Activated CD4-positive, alpha-beta memory T cell treated with anti-CD3 and anti-CD28 coated beads for 36 hours (primary cell): ENCODE measurements at places on chromosomes 16 and 17. TPM values are rescaled to one million over a fixed set of nuclear protein-coding genes. Genes with fewer than 3 reads are reported as not detected.

The CCL7 gene
- not detected for total RNA-seq

The CTRB2 gene
- total RNA-seq, result not detected

The HERPUD1 gene
- 159 TPM for total RNA-seq

The STX1B gene
- total RNA-seq, result 0.92 TPM

The BEAN1 gene
- total RNA-seq, result not detected

The HSD11B2 gene
- total RNA-seq, result 1.3 TPM

The KRTAP2-2 gene
- total RNA-seq, result not detected

The HBQ1 gene
- total RNA-seq, result not detected

GRCh38 chr16:75615619-75616018 is 7.5 kb downstream of the ADAT1 start:
- no peak for DNase-seq

DNA sequence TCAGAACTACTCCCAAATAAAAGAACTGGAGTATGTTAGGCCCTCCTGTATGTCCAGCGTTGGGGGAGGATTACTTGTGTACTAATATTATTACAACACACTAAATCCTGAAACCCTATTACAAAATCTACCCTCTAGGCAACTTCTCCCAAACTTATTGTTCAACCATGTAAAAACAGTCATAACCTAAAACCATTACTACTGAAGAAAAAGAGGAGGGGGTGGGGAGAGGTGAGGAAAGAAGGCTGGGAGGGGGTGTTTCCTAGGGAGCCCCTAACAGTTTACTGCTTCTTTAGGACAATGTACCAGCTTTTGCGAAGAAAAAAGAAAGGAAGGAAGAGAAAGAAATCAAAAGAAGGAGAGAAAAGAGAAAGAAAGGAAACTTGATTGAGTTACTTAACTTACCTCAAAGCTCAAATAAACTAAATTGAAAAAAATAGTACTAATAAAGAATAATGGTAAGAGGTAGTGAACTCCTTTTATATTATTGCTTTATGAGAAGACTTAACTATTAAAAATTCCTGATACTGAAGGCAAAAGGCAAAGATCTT is 2.3 kb downstream of the SALL1 start:
- DNase-seq, result no peak

GRCh38 chr16:10566613-10567012 is 13.8 kb downstream of the EMP2 start:
- DNase-seq, result no peak

GRCh38 chr16:19179546-19180490 is 11.8 kb downstream of the SYT17 start:
- peak; percentile 62 for DNase-seq

GRCh38 chr17:40110026-40110845 is 9.8 kb upstream of the NR1D1 start:
- DNase-seq, result no peak

GRCh38 chr17:73192206-73192893 is 505 bp upstream of the COG1 start:
- peak; percentile 79 for DNase-seq

GRCh38 chr17:64455993-64456885 is 7.3 kb downstream of the MILR1 start:
- DNase-seq, result no peak

DNA sequence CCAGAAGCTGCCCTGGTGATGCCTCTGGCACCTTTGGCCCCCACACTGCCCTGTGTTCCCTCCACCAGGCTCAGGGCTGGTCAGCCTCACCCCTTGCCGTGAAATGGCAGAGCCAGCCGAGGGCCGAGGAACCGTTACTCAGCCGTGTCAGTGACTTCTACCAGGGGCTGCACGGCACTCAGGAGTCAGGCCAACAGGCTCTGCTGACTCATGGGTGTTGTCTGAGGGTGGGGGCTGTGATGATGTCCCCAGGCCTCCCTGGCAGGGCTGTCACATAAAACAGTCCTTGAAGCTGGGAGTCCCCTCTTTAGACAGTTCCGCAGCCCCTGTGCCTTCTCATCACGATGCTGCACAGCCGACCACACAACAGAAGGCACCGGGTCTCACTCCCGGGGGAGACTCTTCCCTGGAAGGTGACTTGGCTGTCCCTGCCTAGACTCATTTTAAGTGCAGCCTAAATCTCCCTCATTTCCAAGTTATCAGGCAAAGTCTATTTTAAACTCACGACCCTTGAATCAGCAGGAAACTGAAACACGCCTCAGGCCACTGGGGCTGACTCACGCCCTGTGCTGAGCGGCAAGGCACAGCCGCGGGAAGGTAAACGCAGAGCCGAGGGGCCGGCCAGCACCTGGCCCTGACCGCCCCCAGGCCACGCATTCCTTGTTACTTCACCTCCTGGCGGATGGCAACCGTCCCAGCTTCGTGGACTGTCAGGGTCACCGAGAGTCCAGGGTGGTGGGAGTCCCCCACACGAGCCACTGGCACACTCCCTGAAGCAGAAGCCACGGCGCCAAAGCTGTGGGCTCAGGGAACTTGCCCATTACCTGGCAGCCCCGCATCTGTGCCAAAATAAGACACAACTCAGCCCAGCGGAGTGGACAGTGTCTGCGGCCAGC is 102.6 kb downstream of the ZNF778 start:
- peak; percentile 74 for DNase-seq

- DNase-seq, result no peak
Measured at GRCh38 chr17:78225088-78225865, 6.2 kb upstream of the TMEM235 start.

DNA sequence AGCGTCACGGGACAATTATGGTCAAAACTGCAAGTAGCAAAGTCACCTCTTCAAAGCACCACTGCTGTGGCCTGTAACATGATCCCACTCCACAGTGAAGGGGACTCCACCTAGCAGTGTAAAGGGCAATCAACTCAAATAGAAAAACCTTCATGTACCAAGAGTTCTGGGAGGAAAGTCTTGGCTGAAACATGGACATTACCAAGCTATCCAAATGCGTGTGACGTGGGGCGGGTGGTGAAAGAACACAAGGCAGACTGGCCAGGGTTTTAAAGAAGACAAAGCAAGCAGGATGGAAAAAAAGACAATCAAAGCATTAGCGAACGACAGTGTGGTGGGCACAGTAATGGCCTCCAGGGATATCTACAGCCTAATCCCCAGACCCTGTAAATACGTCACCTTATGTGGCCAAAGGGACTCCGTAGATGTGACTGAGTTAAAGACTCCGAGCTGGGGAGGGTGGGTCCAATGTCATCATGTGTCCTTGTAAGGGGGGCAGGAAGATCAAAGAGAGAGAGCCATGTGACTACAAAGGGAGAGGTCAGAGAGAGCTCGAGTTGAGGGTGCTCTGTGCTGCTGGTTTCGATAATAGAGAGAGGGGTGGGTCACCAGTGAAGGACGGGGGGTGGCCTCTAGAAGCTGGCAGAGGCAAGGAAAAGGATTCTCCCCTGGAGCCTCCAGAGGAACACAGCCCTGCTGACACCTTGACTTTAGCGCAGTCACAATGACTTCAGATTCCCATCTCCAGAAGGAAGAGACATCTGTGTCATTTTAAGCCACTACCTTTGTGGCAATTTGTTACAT is 6.0 kb downstream of the HSDL1 start:
- peak; percentile 63 for DNase-seq

- peak; percentile 85 for DNase-seq
Measured at GRCh38 chr17:8941520-8941919, 24.0 kb downstream of the PIK3R5 start.

DNA sequence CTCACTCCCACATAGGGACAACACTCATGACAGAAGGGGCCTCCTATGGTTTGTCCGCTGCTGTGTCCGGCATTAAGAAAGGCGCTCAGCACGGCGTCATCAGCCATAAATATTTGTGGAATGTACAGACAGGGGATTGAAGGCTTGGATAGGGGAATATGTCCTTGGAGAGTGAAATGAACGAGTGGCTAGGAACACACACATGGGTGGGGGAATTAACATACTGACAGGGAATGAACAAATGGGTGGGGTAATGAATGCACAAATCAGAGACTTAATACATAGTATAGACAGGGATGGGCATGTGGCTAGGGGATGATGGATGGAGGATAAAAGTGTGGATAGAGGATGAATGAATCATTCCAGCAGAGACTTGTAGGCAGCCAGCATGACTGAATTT is 154.0 kb upstream of the HSBP1 start:
- no peak for DNase-seq

DNA sequence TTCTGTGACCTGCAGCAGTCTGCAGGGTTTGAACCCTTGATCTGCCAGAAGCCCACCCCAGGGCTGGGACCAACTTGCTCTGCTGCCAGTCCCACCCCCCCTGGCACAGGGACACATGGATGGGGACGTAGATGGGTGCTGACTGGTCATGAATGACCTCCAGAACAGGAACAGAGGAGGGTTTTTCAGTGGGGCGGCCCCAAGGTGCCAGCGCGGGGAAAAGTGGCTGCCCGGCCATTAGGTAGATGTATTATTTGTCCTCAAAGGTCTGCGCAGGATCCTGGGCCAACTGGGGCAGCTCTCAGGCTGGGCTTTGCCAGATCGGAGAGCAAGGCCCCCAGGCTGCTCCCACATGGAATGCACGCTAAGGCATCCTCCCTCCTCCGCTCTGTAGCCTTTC is 265.2 kb upstream of the TNRC6C start:
- no peak for DNase-seq

GRCh38 chr17:7356072-7356549 is 1.2 kb downstream of the TMEM95 start:
- peak; percentile 92 for DNase-seq

DNA sequence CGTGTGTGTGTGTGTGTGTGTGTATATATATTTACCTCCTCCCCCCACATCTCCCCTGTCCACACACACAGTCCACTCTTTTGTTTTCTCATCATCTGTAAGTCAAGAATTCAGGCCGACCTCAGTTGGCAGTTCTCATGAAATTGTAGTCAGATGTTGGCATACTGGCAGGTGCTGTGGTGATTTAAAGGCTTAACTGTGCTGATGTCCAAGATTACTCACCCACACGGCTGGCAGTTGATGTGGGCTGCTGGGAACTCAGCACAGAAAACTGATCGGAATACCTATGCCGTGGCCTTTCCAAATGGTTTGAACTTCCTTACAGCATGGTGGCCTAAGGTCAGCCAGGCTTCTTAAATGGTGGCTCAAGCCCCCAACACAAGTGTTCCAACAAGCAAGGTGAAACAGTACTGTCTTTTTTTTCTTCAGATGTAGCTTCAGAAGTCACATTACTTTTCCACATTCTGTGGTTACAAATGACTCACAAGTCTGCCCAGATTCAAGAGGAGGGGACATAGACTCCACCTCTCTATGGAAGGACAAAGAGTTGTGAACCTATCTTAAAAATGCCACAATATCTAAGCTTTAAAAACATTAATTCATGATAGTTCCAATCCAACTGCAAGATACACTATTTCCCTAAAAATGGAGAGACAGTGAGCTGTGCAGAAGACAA is 198.5 kb upstream of the HS3ST4 start:
- DNase-seq, result no peak

GRCh38 chr16:76676356-76676755 is 399.2 kb downstream of the CNTNAP4 start:
- DNase-seq, result no peak

DNA sequence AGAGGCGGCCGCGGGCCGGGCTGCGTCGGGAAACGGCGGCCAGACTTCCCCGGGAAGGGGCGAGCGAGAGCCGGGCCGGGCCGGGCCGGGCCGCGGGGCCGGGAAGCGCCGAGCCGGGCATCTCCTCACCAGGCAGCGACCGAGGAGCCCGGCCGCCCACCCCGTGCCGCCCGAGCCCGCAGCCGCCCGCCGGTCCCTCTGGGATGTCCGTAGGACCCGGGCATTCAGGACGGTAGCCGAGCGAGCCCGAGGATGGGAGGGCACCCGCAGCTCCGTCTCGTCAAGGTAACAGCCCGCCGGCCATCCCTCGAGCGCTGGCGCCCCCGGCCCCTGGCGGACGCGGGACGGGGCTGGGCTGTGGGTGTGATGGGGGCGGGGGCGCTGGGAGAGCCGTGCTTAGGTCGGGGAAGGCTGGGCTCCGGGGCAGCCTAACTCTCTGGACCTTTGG is at the start of gene CRHR1:
Gene CRHR1 (plus strand): TSS at position 28 of the 448 bp plus-strand sequence. CDS start 225 bp downstream, at position 253.
- no peak for DNase-seq

DNA sequence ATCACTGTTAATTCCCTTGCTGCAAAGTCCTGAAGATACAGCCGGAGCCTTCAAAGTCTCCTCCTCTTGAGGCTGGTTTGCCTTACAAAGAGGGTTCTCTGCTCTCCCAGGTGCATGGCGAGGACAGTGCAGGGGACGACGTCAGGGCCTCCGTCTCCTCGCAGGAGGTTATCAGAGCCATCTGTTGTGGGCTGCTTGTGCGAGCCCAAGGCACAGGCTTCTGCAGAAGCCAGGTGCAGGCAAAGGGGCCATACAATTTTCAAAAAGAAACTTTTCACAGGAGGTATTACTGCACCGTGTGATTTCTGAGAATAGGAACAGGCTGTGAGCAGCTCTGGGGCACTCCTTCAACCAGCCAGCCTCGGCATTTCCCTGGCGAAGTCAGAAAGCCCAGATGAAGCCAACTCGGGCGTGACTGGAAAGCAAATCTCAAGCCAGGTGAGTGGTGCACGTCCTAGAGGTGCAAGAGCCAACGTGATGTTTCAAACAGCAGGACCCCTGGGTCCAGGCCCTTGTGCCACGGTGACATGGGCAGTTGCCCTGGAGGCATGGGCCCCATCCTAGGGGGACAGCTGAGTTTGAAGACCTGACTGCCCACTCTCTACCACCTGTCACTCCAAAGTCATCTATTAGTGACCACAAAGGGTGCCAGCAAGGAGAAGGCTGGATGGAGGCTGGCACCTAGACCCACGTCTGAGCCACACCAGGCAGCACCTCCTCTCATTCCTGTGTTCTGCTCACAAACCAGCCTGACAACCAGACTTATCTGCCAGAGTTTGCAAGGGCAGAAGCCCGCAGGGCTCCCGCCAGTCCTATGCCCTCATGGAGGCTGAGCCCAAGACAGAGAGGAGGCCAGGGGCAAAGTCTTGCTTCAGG is 68.6 kb downstream of the SMPD3 start:
- DNase-seq, result no peak

- no peak for DNase-seq
Measured at GRCh38 chr17:79622776-79623175, 11.9 kb upstream of the RBFOX3 start.
